ENCODE measurements at places on chromosomes 4 and X.
A peak's percentile ranks its signal among the peaks of the same experiment; 100 is the strongest.

GRCh38 chr4:52956691-52957090 is 94.6 kb downstream of the RASL11B start:
- DNase-seq, result no peak

- DNase-seq, result peak; percentile 3
Observed at GRCh38 chr4:166499820-166500219, 626.8 kb downstream of the TLL1 start.

GRCh38 chrX:13168269-13168668 is 123.8 kb upstream of the FAM9C start:
- DNase-seq, result no peak

DNA sequence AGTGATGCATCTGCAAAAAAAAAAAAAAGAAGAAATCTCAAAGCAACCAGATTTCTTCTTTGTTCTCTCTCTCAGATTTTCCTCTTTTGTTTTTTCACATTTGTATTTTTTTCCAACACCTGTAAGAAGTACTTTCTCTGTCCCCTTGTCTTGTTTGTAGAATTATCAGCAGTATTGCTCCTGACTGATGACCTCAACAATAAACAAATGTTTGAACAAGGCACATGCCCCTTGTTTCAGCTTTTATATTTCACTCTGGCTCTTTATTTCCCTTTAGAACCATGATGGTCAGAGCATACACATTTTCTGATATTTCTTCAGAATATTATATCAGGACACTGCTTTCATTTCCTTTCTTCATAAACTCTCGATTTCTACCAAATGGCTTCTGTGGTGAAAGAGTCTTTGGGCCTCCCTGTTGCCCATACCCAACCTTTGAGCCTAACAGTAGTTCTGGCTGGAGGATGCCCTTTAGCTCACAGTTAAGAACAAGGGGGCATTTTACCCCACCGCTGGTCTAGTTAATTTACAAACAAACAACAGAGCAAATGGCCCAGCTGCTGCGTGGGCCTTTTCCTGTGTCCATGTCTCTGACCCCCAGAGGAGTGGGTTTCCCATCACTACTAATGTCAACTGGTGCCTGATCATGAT is 142.5 kb upstream of the SMAD1 start:
- DNase-seq, result no peak

- no peak for DNase-seq
Observed at GRCh38 chrX:116493271-116493670, 30.5 kb upstream of the CT83 start.

DNA sequence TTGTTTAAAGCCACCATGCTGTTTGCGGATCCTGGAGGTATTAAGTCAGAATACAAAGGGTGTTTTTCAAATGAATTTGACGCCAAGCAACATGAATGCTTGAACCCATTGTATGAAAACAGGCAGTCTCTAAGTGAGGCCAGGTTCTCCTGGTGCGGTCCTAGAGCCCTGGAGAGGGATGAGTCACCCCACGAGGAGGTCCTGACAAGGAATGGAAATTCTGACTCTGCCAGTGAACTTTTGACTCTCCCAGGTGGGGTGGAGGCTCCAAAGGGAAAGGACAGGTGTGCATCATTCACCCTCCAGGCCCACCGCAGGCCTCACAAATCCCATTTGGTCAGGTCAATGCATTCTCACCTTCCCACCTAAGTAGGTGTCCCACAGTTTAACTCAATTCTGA is 1.5 kb downstream of the TRIM2 start:
- no peak for DNase-seq

DNA sequence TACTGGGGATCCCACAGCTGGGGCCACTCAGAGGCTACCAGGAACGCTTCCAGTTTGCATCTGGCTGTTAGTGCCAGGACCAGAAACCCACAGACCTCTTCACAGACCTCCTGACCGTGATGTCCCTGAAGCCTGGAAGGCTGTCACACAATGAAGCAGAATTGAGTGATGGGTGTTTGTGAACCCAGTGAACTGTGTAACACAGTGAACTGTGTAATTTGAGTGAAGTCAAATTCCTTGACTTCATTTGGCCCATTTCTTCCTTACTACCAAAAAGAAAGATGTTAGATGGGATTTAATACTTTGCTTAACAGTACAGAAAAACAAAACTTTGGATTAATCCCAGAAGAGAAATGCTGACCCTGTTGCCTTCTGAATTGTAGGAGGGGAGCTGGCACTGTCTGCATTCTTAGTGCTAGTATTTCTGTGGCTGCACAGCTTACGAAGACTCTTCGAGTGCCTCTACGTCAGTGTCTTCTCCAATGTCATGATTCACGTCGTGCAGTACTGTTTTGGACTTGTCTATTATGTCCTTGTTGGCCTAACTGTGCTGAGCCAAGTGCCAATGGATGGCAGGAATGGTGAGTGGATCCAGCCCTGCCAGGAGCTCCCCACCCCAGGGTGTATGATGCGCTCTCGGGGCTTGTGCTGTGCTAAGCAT is 17.8 kb downstream of the SRD5A3 start:
- no peak for DNase-seq

- no peak for DNase-seq
Observed at GRCh38 chr4:71445811-71446210, 107.0 kb downstream of the SLC4A4 start.

GRCh38 chrX:8984231-8984630 is 49.7 kb downstream of the FAM9B start:
- DNase-seq, result peak; percentile 5

GRCh38 chr4:182338746-182339145 is 95.5 kb downstream of the TENM3 start:
- no peak for DNase-seq

- no peak for DNase-seq
Observed at GRCh38 chr4:28759064-28759463, 1898.4 kb downstream of the STIM2 start.

DNA sequence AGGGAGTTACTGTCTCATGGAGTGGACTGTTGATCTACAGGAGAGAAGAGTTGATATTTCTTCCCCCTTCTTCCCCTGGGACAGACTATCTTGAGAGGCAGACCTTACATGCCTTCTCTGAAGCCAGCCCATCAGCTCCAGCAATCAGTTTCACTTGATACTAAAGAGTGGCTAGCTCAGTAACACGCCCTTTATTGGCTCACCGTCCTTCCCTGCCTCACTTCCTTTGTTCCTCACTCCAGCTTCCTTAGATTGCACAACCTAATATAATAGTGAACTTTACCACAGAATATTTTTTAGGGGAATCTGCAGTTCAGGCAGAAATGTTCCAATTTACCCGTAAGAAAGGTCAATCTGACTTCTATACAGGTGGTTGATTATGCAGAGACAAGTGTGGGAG is 128.1 kb upstream of the NDP start:
- peak; percentile 38 for DNase-seq

GRCh38 chr4:69689599-69689998 is 36.6 kb upstream of the UGT2A1 start:
- peak; percentile 75 for DNase-seq
